Inflammatory macrophage treated with lipopolysaccharide for 4 hours (primary cell): ENCODE measurements at places on chromosomes 1 and 21.

DNA sequence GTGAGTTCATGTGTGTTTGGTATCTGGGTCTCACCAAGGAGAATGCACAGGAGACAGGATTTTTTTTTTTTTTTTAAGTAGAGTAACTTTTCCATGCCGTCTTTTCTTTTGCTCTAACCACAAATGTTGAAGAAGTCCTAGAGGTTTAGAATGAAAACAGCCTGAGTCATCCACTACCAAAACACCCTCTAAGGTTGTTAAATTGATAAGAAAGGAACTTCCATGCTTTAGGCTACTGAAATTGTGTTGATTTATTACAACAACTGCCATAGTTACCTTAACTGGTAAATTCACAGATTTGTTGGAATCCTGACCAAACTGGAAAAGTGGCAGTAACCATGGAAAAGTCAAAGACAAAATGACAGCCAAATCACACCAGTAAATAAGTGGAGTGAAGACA is 375.6 kb downstream of the AMY1C start:
- no peak for DNase-seq

DNA sequence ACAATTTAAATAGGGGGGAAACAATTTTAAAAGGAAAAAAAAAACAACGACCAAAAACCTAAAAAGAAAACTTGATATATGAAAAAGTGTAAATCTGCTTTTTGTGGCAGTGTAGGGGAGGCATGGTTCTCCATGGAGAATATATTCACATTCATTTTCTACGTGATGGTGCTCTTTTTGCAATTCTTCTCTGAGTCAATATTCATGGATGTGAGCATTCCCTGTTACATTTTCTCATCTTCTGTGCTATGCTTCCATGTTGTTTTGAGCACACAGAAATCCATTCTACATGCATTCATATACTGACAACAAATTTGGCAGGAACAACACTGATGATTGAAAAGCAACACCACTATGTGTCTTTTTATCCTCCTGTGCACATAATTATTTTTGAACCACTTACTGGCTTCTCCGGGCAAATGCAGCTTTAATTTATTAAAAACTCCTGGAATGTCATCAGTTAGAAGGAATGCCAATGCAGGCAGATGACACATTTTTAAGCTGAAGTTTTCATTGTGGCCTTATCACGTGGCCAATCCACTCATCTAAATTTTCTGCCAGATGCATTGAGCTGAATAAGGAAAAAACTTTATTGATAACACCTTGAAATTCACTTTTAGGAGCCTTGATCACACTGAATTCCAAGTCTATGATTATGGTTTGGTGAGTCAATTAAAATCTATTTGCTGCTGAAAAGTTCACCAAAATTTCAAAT is 590.6 kb downstream of the NUF2 start:
- DNase-seq: no peak

DNA sequence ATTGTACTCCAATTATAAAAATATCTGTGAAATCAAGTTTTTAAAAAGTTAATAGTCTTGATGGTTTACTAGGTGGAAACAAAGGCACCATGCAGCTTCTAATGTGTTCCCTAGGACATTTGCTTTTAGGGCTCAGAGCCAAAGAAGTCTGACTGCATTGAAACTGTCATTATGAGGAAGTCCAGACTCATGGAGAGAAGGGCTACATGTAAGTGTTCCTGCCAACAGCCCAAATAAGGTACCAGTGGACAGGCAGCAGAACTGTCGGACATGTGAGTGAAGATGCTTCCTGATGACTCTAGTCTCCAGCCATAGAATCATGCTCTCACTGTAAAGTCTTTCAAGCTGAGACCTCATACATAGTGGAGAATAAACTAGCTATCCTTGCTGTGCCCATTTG is 287.6 kb downstream of the AKT3 start:
- DNase-seq: no peak

- DNase-seq: peak; percentile 3
Measured at GRCh38 chr1:207755846-207756693, 4.2 kb downstream of the CD46 start.

GRCh38 chr21:42426876-42427480 is 23.3 kb downstream of the UBASH3A start:
- no peak for DNase-seq
